ENCODE measurements at places on chromosomes 2 and 18.

GRCh38 chr2:52844701-52845423, 922.7 kb upstream of the CHAC2 start:
- DNase-seq: no peak

DNA sequence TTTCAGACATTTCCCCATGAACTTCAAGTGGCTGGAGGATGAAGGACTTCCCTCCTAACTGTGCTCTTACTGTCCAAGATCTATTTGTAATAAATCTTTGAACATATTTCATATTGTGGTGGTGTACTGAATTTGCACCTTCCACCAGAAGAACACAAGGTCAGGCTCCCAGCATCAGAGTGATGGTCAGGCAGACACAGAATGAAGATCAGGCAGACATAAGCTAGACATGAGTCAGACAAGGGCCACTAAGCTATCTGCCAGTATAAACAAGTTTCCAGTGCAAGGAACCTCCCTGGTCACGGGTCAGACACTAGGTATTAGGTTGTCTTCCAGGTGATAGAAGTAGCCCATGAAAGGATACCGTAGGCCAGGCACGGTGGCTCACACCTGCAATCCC, 20.0 kb downstream of the AQP12B start:
- no peak for DNase-seq

DNA sequence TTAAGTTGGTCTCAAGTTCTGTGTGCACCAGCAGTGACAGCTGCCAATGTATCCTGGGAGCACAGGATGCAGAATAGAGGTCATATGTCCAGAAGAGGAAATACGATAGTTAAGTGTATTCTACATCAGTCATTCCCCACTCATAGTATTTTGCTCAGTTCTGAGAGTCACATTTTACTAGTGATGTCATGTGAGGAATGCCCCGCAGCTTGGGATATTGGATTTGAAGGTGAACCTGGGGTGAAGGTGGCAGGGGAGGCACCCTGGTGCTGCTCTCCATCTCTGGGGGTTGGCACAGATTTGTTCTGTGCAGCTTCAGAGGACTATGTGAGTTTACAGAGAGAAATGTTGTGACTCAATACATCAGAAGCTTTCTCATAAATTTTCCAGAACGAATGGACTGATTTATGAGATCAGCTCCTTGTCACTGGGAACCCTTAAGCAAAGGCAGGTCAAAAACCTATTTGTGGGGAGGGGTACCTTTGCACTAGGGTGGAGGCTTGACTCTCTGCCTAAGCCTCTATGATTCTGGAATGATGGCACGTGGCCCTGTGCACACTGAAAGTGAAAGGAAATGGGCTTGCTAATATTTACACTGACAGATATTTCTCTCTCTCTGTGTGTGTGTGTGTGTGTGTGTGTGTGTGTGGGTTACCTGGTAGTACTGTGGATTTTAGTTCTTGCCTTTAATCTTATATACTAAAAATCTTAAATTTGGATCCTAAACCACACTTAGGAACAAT, 95.9 kb downstream of the NEB start:
- no peak for DNase-seq

DNA sequence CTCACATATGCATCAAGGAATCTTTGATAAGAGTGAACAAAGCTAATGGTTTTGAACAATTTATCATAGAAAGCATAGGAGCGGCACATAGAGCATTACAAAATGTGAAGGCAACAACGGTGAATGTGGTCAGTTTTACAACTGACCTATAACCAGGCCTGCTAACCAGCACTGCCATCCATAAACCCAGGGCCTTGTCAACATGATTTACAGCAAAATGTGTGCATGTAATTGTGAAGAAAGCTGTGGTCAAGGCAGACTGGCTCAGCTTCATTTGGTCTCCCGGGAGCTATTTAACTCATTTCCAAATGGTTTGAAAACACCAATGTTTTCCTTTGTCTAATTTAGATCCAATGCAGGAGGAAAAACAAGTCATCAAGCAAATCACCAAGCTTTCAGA, 119.8 kb downstream of the DHRS9 start:
- no peak for DNase-seq

DNA sequence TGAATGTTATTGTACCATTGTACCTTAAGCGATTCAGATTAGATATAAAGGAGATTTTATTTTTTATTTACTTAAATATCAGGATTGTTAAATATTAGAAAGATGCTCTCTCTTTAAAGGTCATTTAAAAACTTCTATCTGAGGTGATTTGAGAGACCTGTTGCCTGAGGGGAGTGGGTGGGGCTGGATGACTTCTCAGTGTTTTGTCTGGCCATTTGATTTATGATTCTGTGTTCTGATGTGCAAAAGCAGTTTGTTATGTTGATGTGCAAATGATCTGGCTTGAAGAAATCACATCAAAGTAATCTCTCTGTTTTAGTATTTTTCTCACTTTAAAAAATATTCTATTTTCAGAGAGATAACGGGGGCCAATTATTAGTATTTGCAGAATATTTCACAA, 370.8 kb downstream of the NUP35 start:
- DNase-seq: no peak

DNA sequence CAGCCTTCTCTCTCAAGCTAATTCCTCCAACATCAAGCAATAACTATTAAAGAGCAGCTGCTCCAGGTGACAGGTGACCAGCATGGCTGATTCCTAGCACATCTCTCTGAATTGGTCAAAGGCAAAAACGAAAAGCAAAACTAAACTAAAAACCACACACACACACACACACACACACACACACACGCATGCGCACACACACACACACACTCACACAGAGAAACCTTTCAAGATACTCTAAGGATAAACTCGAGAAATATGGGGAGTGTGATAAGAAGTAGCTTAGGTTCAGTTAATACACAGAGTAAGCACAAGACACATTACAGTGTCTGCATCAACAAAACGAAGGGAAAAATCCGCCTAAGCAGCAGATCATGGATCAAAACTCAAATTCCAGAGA, 74.5 kb upstream of the FZD7 start:
- no peak for DNase-seq

- no peak for DNase-seq
These were observed 192.0 kb downstream of the NBAS start for GRCh38 chr2:15369129-15369528.

DNA sequence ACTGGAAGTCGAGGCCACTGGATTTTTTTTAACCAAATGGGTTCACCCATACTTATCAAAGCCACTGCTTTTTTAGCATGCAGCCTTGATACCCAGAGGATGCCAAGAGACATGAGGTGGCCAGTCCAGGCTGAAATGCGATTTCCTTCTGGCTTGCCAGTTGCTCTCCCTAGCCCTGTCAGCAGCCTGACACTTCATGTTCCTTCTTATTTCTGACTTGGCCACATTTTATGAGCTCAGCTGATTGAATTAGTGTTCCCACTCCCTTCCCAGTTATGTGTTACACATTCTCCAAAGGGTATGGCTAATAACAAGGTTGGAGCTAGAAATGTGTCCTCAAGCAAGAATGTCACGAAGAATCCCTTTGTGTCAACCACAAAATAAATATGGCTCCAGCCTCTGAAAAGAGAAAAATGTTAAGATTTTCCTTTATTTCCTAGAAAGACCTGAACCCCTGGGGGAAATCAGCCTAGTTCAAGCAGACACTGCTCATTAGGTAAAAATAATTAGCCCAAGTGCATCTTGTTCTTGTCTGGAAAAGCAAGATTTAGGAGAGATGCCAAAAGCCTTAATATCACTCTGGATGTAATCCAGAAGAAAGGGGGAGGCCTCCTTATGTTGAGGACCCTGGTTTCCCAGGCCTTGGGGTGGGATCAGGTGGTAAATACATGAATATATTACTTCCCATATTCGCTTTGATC, 121.7 kb upstream of the TACR1 start:
- no peak for DNase-seq

DNA sequence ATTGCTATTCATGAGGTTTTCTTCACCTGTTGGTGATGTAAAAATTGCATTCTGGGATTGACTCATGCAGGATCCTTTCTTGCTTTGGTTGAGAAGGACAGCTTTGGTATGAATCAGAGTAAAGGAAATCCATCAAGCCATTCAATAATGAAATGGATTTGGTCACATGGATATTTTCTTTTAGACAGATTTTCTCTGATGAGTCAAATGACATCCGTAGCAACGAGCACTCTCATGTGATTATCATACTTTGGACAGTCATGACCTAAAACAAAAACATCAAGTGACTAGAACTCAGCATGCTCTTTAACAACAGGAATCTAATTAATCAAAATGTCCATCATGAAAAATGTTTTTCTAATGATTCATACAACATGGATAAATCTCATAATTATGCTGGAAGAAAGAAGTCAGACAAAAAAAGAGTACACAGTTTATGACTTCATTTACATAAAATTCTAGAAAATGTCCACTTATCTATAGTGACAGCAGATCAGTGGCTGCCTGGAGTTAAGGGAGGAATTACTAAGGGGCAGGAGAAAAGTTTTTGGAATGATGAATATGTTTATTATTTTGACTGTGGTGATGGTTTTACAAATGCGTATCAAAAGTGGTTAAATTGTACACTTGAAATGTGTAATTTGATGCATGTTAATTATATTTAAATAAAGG, 30.7 kb downstream of the TRAK2 start:
- DNase-seq: no peak

DNA sequence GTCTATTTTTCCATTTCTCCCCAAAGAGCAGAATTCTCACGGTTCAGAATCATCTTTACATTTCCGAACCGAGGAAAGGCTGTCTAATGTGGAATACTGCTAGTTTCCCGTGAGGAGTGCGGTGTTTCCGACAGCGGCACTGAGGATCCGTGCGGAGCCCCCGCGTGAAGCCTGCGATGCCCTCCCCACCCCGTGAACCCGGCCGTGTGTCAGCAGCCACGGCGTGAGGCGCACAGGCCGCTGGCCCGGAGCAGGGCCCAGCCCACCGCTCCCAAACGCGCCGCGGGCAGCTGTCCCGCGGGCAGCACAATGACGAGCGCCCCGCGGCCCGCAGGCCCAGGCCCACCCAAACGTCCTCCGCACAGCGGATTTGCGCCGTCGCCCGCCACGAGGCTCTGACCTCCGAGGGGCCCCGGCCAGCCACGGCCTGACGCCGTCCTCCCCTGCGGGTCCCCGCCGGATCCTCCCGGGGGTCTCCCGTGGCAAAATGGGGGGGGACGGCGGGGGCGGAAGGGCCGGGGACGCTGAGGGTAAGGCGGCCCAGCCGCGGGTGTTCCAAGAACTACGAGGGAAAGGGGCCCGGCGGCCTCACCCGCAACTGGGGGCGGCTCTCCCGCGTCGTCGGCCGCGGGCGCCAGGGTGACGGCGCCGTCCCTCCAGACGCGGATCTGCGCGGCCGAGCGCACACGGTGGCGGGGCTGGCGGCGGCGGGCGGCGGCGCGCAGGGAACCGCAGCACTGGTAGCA, 796 bp downstream of the SPIRE1 start:
- no peak for DNase-seq

DNA sequence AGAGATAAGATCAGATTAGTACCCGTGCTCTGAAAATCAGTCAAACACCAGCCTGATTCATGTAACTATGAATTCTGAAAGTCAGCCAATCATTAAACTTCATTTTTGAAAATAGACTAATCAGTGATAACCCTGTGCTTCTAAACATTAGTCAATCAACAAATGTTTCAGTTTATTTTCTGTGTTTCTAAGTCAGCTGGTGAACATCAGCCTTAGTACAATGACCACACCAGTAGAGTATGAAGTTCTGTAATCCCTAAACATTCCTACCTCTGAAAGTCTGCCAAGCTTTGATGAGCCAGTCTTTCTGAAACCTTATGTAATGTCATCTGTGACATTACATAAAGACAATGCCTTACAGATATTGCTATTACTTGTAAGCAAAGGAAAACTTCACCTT, 807.4 kb upstream of the CRIM1 start:
- DNase-seq: no peak

GRCh38 chr2:239239607-239240413, 161.0 kb downstream of the HDAC4 start:
- DNase-seq: no peak

DNA sequence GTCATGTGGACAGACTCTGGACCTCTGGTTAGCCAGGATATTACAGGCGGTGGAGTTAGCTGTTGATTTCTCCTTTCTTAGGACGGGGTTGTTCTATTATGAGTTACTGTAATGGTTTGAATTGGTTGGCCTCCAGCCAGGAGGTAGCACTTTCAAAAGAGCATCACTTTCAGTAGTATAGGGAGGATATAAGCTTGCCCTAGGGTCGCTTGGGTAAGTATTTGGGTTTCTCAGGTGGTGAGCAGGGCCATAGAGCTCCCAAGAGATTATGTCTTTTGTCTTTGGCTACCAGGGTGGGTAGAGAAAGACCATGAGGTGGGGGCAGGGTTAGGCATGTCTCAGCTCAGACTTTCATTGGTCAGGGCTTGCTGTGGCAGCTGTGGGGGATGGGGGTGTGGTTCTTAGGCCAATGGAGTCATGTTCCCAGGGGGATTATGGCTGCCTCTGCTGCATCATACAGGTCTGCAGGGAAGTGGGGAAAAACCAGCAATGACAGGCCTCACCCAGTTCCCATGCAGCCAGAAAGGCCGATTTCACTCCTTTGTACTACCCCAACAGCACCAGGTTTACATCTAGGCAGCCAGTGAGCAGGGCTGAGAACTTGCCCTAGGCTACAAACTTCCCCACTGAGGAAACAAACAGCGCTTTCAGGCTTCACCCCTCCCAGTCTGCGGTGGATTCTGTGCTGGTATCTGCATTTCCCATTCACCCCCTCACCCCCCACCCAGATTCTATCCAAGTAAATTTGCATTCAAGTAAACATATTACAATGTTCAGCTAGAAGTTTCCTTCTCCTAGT, 89.4 kb upstream of the SLC38A11 start:
- no peak for DNase-seq

DNA sequence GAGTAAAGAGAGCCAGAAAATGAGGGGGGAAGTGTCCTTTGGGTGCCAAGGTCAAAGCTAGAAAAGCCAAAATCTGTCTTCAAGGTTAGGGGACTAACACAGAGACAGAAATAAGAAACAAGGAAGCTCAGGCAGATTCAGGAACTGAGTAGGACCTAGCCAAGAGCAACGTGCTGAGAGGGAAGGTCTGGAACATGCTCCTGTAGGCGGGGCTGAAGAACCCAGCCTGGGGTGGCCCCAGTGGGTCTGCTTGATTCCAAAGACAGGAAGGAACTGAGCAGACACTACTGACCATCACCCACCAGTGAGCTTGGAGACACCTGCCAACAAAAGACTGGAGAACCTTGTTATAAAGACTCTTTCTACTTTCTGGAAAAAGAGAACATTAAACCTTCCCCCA, 105.1 kb downstream of the SP3 start:
- DNase-seq: no peak

GRCh38 chr2:197174539-197175094, 136.0 kb downstream of the ANKRD44 start:
- no peak for DNase-seq

- peak; percentile 67 for DNase-seq
These were observed 542 bp upstream of the PRKCE start for GRCh38 chr2:45650851-45651414.

GRCh38 chr2:192345287-192345686, 150.6 kb upstream of the TMEFF2 start:
- no peak for DNase-seq

DNA sequence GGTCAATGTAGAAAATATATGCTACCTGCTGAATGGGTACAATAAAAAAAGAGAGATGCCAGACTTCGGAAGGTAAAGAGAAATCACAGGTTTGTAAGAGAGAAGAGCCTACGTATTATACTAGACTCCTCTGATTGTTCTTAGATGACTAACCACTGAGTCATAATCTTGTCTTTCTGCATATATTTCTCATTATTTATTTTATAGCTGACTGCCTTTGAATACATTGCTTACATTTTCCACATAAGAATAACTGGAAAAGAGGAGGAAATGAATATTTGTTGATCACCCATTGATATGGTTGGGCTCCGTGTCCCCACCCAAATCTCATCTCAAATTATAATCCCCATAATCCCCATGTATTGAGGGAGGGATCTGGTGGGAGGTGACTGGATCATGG, 90.3 kb upstream of the RAB27B start:
- DNase-seq: no peak

- no peak for DNase-seq
These were observed 117.3 kb downstream of the TTC27 start for GRCh38 chr2:32745191-32745590.

Measured in DMS79 (cell line).